Cardiac fibroblast (primary cell): ENCODE measurements at places on chromosomes 11 and 22.

DNA sequence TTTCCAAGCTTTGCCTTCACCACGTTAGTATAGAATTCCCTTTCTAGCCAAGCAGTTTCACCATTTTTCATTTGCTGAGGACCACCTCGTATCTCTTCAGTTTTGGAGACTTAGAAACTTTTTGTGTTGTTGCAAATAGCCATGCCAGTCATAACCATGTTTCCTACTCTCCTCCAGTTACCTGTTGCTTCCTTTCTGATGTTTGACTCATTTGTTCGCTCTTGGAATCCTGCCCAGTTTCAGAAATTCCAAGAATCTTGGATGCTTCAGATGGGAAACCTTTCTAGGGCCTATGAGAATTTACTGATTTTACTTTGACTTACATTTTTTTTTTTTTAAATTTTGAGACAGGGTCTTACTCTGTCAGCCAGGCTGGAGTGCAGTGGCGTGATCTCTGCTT lies 65.4 kb downstream of the PPP6R3 start:
- DNase-seq: peak; percentile 51

DNA sequence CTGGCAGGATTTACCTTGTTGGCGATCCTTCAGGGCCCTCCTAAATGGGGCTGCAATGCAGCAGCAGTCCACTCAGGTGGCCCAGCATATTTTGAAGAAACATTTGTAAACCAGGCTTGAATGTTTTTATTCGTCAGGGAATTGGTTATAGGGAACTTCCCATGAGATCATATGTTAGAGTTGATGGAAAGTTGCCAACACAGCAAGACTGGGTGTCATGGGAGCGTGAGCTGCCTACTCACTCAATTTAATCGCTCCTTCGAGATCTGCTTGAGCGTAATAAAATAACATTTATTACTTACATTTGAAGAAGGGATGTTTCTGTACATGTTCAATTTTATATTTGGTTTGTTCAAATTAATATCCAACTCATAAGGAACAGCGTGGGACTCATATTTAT lies 19.4 kb downstream of the OR2AT4 start:
- no peak for DNase-seq

DNA sequence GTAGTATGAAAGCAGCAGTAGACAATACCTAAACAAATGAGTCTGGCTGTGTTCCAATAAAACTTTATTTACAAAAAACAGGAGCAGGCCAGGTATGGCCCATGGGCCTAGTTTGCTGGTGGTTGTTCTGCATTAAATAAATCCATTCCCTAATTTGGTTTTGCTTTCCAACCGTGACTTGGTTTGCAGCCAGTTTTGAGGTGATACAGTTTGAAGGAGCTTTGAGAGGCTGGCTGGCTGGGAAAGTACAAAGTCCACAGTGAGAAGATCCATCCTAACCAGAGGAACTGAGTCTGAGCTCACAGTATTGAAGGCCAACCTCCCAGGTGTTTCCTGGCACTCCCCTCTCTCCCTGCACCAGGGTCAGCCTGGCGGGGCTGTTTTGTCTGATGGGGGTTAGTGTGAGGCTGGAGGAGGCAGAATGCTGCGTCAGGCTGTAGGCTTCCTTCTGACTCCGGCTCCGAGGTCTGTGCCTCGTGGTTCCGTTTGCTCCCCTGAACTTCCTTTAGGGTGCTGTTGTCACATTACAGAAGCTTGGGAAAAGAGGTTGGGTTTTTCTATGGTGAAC lies 129.5 kb downstream of the MICAL2 start:
- DNase-seq: no peak

GRCh38 chr11:107591378-107592230 lies 657 bp downstream of the ELMOD1 start:
- peak; percentile 13 for DNase-seq

GRCh38 chr11:61828629-61829407 lies 718 bp downstream of the FADS2 start:
- DNase-seq: peak; percentile 51

DNA sequence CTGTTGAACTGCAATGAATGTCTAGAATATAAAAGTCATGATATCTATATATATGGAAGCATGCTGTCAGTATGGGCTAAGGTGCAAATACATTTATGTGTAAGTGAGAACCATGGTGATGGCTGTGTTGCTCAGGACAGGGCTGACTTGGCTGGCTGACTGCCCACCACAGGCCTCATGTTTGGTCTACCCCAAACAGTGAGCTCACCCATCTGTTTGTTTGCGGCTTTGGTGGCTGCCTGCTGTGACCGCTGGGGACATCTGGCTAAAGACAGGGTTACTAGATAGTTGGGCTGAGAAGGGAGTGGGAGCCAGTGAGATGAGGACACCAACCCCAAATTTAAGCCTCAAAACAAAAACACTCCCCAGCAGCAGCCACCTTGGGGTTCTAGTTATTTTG lies 6.3 kb downstream of the CD44 start:
- DNase-seq: no peak

DNA sequence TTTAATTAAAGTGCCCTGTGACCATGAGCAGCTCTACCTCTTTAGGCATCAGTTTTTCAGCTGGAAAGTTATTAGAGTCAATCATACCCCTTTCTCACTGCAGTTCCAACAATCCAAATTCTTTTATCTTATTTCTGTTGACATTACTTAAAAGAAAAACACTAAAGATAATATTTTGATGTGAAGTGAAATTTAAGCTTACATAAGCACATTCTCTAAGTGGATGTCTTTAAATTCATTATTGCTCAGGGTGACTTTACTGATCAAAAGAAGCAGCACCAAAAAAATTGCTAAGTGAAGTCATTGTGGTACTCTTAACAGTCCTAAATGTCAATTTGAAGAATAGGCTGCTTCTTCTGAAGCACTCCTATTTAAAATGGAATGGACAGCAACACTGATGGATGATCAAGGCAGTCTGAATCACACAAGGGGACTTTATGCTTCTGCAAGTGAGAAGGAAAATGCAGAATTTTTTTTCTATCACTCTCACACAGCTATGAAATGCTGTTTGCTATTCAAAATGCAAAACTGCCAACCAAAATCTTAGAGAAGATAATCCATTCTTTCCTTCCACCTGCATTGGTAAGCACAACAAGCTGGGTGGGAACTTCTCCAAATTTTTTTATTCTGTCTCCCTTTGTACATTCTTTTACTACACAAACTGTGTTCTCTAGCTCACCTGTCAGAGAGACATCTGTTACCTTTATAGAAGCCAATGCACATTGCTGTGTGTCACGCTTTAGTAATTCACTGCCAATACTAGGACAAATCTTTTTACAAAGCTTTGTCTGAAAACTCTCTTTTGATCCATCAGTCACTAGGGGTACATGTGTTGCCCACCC lies 179.9 kb downstream of the GRIA4 start:
- DNase-seq: no peak

GRCh38 chr22:49394116-49394785 lies 433.4 kb downstream of the BRD1 start:
- DNase-seq: no peak

DNA sequence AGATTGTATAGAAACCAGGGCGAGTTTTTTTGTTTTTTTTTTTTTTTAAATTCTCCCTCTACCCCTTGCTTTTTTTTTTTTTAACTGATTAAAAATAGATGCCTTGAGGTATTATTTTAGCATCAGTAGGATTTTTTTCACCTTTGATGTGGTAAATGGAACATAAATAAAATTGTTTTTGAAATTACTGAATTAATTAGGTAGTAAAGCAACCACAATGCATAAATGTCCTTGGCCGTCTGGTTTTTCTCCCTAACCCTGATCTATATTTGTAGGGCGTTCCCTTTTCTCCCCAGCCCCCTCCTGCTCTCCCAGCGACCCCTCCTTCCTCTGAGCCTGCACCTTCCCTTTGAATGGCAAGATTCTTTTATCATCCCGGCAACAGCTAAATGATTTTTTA lies 107.8 kb downstream of the ZBTB16 start:
- no peak for DNase-seq

GRCh38 chr11:100984668-100985067 lies 144.9 kb downstream of the PGR start:
- no peak for DNase-seq

- DNase-seq: peak; percentile 38
These were observed 273.5 kb downstream of the ST3GAL4 start for GRCh38 chr11:126628790-126629621.

- DNase-seq: no peak
These were observed 933 bp upstream of the DLAT start for GRCh38 chr11:112024178-112024772.

GRCh38 chr11:34208266-34209135 lies 103.1 kb downstream of the NAT10 start:
- peak; percentile 32 for DNase-seq

DNA sequence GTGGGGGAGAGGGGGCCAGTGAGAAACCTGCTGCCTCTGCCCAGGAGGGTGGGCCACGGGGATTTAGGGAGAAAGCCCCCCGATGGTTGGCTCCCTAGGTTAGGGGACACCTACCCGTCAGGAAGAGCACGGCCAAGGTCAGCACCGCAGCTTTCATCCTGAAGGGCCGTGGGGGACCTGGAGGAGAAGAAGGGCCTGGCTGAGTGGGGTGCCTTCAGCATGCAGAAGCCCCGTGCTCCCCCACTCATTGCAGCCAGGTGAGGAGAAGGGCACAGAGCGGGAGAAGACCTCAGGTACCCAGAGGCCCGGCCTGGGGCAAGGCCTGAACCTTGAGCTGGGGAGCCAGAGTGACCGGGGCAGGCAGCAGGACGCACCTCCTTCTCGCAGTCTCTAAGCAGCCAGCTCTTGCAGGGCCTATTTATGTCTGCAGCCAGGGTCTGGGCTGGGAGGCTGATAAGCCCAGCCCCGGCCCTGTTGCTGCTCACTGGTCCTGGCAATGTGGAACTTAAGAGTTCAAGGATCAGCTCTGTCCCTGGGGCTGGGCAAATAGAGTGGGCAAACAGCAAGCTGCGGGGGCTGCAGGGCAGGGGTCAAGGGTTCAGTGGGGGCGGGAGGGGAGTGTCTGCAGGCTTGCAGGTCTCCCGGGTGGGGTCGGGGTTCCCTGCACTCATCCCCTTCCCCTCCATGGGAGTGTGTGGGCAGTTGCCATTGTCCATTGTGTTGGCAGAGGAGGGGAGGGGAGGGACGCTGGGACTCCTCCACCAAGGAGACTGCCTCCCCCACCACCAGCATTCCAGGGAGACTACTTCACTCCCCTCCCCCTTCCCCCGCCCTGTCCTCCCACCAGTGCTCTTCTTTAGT lies at the start of gene APOA1:
APOA1 (minus strand) TSS at position 392 of the 861 bp plus-strand sequence; CDS start at position 157, 235 bp downstream.
- no peak for DNase-seq

GRCh38 chr11:112565551-112565950 lies 304.9 kb upstream of the PLET1 start:
- DNase-seq: no peak

- no peak for DNase-seq
These were observed 138.5 kb downstream of the ARHGAP42 start for GRCh38 chr11:100825626-100826025.

GRCh38 chr11:86506235-86506634 lies 131.5 kb downstream of the CCDC81 start:
- DNase-seq: no peak

- DNase-seq: peak; percentile 80
These were observed 12.8 kb downstream of the AQP11 start for GRCh38 chr11:77602381-77603088.

GRCh38 chr11:106723071-106723470 lies 295.2 kb downstream of the GUCY1A2 start:
- no peak for DNase-seq

- DNase-seq: no peak
These were observed 2.5 kb downstream of the OSBPL5 start for GRCh38 chr11:3162410-3163240.

DNA sequence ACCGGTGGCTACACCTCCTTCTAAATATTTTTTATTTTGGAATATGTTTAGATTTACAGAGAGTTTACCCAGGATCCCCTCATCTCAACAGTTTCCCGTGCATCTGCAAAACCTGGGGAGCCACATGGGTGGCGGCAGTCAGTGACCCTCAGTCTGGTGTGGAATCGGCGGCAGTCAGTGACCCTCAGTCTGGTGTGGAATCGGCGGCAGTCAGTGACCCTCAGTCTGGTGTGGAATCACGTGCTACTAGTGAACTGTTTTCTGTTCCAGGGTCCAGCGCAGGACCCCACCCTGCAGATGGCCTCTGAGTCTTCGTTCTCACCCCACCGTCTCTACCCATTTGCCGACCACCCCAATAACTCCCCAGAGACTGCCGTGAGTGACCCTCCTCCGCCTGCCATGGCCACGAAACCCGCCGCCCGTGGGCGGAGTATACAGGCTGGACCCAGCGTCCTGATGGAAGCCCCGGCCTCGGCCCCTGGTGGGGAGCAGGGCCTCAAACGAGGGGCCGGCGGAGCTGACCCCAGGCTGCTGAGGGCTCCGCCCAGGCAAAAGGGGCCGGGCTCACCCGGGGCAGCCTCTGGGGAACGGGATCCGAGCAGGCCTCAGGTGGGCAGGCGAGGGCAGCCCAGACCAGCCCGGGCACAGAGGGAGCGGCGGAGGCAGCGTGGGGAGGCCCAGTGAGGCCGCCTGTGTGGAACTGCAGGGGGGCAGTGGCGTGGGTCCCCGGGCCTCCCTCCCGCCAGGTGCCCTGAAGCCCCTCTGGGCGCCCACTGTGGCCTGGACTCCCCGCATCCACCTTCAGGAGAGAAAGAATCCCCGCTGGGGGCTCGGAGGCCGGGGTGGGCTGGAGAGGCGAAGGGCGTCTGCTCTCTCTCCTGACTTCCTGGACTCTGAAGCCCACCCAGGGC lies 2.5 kb downstream of the IL17REL start:
- no peak for DNase-seq

- no peak for DNase-seq
These were observed 3.1 kb downstream of the TMEM25 start for GRCh38 chr11:118533769-118534729.

DNA sequence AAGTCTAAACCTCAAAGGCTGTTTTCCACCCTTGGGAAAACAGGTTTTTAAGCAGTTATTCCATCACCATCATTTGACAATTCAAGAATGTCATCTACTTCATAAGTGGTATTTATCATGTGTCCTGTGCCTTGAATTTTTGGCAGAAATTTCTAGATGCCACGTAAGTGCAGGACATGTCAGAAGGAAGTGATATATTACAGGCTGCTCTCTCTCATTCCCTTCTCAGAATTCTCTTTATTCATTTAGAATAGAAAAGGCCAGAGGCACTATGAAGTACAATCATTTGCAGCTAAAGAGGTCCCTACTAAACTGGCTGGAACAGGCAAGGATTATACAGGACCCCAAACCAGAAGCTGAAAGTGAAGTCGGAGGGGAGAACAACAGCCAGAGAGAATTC lies 11.9 kb downstream of the RBFOX2 start:
- peak; percentile 45 for DNase-seq

GRCh38 chr22:26095256-26095956 lies 73.9 kb upstream of the SEZ6L start:
- DNase-seq: no peak

DNA sequence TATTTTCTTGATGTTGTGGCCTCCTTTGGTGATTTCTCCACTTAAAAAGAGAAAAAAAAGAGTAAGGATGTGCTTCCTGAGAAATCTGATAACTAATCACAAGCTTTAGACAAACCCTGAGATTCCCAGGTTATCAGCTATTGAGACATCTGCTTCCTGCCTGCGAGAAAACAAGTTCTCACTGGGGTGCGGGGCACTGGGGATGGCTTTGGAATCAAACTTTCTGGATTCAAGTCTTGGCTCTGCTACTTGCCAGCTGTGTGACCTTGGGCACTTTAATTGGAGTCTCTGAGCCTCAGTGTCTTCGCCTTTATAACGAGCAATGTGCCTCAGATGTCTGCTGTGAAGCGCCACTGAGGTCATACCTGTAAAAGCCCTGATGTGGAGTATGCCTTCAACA lies 152.5 kb upstream of the NAV2 start:
- no peak for DNase-seq

GRCh38 chr11:2160736-2161259 lies at the start of gene INS:
Gene INS, minus strand, starts transcription at chr11:2161209. Its CDS starts 238 bp downstream, at chr11:2160971.
- DNase-seq: no peak

GRCh38 chr11:128711136-128711535 lies 17.3 kb downstream of the FLI1 start:
- peak; percentile 89 for DNase-seq

- no peak for DNase-seq
These were observed 71.3 kb upstream of the FGF3 start for GRCh38 chr11:69890476-69890875.
